CD4-positive, alpha-beta memory T cell (primary cell): ENCODE measurements at places on chromosomes 1 and 21.

DNA sequence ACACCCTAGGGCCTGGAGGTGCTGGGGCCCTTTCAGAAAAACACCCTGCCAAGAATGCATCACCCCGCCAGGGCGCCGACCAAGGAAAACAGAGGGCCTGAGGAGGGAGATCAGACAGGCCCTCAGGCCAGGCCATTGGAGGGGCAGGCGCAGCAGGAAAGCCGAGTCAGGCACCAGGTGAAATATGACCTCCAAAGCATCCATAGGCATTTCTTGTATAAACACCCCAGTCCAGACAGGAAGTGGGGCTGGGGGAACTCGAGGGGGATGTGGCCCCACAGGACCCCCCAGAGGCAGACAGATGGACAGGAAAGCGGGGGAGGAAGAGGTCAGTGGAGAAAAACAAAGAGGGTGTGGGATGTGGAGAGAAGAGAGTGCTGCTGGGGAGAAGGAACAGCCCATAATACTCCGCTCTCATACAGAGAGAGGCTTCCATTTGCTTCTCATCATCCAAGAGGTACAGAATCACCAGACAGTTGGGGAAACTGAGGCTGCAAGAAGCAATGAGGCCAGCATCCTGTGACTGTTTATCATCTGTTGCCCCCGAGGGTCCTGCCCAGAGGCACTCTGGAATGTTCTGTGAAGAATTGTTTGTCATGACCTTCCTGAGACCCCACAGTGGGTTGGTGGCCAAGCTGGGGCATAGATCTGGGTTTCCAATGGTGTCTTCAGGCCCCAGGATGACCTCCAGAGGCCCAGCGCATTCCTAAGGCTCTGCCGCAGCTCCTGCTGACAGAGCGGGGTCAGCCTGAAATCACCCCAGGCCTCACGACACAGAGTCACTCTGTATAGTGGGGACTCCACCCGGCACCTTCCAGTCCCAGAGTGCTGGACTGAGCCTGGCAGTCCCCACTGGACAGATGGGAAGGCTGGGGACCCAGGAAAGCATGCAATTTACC is 18.0 kb downstream of the TRIM62 start:
- no peak for DNase-seq

DNA sequence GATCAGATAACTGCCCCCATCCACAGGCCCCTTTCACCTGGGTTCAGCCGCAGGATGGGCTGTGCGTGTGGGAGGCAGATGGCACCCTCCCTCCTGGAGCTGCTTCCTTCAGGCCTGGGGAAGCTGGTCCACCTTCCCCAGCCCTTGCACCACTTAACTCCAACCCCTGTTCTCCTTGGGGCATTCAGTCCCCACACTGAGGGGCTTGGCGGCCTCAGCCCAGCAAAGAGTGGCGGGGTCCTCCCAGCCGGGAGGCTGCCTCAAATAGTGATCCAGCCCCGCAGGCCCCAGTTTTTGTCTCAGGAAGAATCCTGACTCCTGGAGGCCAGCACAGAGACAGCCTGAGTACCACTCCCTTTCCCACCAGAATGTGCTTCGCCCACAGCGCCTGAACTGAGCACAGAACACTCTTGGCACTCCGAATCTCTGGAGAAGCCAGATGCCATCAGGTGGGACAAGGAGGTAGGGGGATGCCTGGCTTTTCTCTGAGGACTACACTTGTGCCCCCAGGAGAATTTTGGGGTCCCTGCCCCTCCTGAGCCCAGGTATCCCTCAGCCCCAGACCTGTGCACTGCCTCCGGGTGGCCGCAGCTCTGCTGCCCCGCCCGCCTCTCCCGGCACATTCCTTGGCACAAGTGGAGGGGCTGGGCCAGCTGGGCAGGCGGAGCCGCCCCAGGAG is 936 bp downstream of the PAQR6 start:
- DNase-seq = no peak

DNA sequence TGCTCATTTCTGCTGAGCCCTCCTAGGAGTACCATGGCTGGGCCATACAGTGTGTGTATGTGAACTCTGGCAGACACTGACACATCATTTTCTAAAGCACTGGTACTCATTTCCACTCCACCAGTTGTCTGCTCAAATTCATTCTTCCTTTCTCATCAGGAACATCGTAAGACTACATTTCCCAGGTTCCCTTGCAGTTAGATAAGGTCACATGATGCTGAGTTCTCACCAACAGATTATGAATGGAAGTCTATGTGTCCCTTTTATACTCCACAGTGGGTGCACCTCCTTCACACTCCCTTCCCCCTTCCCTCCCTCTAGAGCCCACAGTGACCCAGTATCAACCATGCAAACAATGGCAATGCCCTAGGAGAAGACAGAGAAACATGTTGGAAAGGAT is 38.3 kb upstream of the PAX7 start:
- DNase-seq = no peak

DNA sequence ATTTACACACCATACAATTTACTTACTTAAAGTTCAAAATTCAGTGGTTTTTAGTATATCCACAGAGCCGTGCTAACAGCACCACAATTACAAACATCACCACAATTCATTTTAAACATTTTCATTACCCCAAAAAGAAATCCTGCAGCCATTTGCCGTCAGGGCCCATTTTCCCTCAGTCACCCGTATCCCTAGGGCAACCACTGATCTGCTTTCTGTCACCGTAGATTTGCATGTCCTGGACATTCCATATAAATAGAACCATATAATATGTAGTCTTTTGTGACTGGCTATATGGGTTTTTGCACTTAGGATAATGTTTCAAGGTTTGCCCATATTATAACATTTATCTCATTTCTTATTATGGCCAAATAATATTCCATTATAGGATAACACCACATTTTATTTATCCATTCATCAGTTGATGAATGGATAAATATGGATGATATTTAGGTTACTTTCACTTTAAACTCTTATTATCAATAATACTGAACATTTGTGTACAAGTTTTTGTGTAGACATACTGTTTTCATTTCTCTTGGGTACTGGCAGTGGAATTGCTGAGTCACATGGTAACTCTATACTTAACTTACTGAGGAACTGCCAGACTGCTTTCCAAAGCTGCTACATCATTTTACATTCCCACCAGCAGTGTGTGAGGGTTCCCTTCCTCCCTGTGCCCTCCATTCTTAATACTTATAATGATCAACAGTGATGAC is 68.9 kb downstream of the ST3GAL3 start:
- no peak for DNase-seq

- no peak for DNase-seq
Measured at GRCh38 chr1:25247829-25248754, 838 bp upstream of the RSRP1 start.

DNA sequence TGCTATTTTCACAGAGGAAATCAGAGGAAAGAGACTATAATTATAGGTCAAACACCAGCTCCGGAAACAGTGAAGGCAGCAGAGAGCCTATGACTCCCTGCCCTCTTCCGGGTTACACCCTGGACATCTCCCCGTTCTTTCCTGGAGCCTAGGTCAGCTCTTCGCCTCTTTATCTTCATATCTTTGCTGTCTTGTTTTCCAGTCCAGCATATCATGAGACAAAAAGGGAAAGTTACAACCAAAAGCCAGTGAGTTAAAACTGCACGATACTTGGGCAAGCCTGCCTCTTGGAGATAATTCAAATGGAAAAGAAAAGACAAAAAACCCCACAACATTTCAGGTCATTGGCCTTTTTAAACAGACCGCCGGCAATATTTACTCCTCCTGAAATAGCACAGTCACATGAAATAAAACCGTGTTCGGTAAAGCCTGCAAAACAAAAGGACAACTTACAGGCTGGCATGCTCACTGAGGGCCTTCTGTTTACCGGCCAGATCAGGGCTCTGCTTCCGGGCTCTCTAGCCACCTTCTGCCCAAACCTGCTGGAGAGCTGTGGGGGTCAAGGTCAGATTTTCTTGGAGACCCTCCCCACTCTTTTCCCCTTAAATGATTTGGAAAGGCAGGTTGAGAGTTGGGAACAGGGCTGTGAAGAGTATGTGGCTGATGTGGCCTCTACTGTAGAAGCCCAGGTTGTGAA is 42.8 kb upstream of the PPP2R5A start:
- DNase-seq = no peak

- no peak for DNase-seq
Measured at GRCh38 chr1:95265106-95265505, 31.1 kb downstream of the RWDD3 start.

- DNase-seq = no peak
Measured at GRCh38 chr1:233575450-233575849, 38.5 kb upstream of the KCNK1 start.

- DNase-seq = no peak
Measured at GRCh38 chr1:4091996-4092395, 191.9 kb upstream of the C1orf174 start.

- DNase-seq = no peak
Measured at GRCh38 chr1:170176772-170177171, 31.0 kb downstream of the NTMT2 start.

DNA sequence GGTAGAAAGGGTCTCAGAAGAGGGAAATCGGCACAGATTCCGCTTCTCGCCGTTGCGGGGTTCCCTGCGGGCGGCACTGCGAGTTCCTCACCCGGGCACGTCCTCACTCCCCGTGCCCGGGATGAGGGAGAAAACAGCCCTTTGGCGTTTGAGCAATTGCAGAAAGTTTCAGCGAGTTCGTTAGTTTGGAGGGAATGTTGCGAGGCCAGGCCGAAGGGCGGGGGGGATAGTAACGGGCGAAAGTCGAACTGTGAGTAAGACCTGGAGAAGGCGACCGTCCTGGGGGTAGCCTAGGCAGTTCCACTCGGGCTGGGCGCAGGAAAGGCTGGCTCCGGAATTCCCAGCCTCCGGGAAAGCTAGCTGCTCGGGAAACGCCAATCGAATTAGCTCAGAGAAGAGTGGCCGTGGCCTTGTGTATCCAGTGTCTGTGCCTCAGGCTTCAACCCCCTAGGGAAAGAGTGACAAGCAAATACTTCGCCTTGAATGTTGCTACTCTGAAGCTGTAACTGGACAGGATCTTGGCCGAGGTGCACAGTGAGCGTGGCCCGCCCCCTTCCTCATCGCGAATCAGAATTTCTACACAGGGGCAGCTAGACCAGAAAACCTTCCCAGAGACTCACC is 787 bp downstream of the PTGFR start:
- DNase-seq = no peak
